ENCODE measurements at places on chromosomes 6 and 20. TPM values are rescaled to one million over a fixed set of nuclear protein-coding genes. Genes with fewer than 3 reads are reported as not detected.
A peak's percentile ranks its signal among the peaks of the same experiment; 100 is the strongest.

NEURL2 gene
- polyA plus RNA-seq = 4.2 TPM

SLC17A3 gene
- polyA plus RNA-seq = 0.79 TPM

SMPDL3A gene
- polyA plus RNA-seq = 13.4 TPM

SLA2 gene
- polyA plus RNA-seq = 0.33 TPM

TIAM2 gene
- polyA plus RNA-seq = 19.1 TPM

AVP gene
- 0.46 TPM for polyA plus RNA-seq

MOXD1 gene
- 172 TPM for polyA plus RNA-seq

LHFPL5 gene
- polyA plus RNA-seq = 0.36 TPM

DAAM2 gene
- polyA plus RNA-seq = 29.0 TPM

DTD1 gene
- polyA plus RNA-seq = 33.6 TPM

CD40 gene
- 6.6 TPM for polyA plus RNA-seq

PTCRA gene
- polyA plus RNA-seq = 0.47 TPM

CFAP206 gene
- polyA plus RNA-seq = 3.2 TPM

PI3 gene
- polyA plus RNA-seq = 0.27 TPM

BANF2 gene
- 0.31 TPM for polyA plus RNA-seq

DNA sequence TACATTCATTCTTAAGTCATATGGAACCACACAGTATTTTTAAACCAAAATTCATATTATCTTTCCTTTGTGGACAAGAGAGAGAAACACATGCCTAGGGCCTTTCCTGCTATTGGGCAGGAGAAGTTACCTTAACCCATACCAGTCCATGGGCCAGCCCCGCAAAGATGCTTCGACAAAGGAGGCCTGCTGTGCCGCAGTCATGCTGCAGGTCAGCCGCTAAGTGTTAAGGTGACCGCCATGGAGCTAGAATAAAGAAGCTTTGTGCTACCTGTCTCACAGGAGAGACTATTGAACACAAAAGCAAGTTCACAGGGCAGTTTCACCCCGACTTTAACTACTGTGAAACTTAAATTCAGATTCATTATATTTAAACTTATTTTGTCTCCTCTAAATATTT lies 62.3 kb upstream of the TMEM181 start:
- DNase-seq = no peak

- no peak for DNase-seq
These were observed 37.1 kb downstream of the DTD1 start for GRCh38 chr20:18624948-18625347.

GRCh38 chr6:21594416-21595281 lies 1.1 kb downstream of the SOX4 start:
- DNase-seq = no peak

DNA sequence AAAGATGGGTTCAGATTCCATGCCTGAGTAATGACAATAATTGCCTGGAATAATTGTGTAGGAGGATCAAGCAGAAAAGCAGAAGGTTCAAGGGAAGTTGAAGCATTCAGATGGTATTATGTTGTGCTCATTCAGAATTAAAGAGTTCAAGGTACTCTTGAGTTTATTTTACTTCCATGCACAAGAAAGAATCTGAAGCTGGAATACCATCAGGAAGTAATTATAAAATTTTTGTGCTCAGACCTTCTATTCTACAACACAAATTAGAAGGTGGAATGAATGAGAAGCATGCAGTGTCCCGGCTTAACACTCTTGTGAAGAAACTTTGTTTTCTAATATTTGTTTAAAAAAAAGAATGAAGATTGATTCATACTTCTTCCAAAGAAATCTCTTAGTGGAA lies 139.4 kb upstream of the ENPP5 start:
- DNase-seq = no peak

GRCh38 chr6:22882581-22882980 lies 313.2 kb downstream of the HDGFL1 start:
- DNase-seq = no peak

GRCh38 chr20:32312718-32313424 lies 35.4 kb downstream of the KIF3B start:
- DNase-seq = no peak

- no peak for DNase-seq
These were observed at the start of gene HCK for GRCh38 chr20:32052090-32052777. Gene HCK, plus strand, starts transcription at chr20:32052242.

- DNase-seq = no peak
These were observed 3.2 kb downstream of the PRRT1 start for GRCh38 chr6:32148289-32149091.

DNA sequence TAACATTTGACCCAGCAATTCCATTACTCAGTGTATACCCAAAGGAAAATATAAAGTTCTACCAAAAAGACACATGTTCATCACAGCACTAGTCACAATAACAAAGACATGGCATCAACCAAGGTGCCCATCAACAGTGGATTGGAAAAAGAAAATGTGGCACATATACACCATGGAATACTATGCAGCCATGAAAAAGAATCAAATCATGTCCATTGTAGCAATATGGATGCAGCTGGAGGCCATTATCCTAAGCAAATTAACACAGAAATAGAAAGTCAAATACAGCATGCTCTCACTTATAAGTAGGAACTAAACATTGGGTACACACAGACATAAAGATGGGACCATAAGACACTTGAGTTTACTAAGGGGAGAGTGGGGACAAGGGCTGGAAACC lies 441.9 kb upstream of the ID4 start:
- no peak for DNase-seq

GRCh38 chr20:47464380-47465101 lies 37.1 kb upstream of the NCOA3 start:
- no peak for DNase-seq

DNA sequence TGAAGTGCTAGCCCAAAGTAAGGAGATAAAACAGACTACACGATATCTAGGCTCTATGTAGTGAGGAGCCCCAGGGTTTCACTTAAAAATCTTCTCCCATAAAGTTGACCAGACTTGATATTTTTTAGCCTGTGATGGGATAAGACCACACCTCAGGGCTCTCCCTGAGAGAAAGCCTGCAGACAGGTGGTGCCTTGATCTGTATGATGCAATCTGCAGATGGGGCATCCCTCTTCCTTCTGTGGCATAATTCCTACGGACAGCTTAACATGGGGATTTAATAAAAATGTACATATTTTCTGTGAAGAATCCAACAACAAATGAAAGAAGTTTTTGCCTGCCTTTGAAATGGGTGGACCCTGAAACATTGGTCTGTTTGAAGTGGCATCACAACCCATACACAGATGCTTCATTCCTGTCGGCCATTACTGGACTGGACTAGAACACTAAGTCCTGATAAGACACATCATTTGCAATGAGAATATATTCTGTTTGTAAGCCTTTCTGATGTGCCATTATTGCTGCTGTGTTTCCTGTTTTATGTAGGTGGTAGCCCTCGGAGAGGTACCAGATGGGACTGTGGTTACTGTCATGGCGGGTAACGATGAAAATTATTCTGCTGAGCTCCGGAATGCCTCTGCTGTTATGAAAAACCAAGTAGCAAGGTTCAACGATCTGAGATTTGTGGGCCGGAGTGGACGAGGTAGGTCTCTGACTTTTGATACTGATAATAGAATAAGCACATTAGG lies 53.8 kb upstream of the SUPT3H start:
- DNase-seq = no peak

GRCh38 chr6:143197377-143197776 lies 136.7 kb downstream of the AIG1 start:
- no peak for DNase-seq

GRCh38 chr6:125598422-125598821 lies 151.0 kb upstream of the HEY2 start:
- DNase-seq = no peak

DNA sequence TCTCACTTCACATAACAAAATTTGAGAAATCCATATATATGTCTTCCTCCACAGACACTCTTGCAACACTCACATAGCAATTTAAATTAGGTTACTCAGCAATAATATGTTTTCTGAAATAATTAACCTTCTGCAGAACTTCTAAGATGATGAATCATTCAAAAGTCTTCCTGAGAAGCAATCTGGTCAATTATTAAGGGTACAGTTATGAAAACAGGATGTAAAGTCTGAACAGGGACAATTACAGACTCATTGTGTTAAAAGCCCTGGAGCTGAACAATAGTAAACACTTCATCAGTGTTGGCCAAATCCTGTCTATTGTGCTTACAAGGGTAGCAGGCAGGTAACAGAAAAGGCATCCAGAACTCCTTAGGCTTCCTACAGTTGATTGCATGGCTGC lies 75.4 kb downstream of the FILIP1 start:
- DNase-seq = no peak

DNA sequence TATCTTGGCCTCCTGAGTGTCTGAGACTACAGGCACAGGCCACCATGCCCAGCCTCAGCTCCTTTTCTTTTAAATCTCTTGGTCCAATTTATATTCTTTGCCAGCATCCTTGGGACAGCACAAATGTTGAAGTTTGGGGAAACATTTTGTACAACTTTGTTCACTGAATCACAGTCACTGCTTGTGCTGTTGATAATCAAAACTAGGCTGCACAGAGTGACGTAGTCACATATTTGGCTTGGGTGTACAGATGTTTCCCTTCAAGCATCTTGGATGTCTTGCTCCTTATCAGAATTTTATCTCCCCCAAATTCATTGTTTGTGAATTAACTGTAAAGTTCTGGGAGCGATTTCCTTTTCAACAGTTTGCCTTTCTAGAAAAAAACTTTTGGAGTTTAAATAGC lies 17.9 kb downstream of the CARMIL1 start:
- no peak for DNase-seq

DNA sequence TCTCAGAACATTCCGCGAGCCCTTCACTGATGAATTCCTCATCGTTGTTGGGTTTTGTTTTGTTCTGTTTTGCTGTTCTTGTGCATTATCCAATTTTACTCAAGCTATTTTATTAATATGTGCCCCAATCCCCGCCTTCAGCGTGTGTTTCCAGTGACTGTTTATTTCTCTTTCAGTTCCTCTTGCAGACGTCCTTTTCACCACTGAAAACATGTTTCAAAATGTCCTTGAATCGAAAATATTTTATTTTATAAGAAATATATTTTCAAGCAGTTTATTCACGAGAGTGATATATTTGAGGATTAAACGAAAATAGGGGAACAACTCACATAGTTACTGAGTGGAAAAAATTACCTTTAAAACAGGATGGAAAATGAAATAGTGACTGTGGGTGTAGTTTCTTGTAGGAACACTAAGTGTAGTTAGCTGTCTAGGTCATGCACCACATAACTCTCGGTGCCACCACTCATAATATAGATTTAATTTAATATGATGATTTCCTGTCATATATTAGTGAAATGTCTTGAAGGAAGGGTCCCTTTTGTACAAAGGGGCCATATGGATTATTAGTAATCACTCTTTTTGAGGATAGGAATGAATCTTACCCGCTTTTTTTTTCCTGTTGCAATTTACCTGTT lies 45.3 kb upstream of the HDDC2 start:
- no peak for DNase-seq

GRCh38 chr6:85660181-85660611 lies 17.5 kb upstream of the SYNCRIP start:
- no peak for DNase-seq

DNA sequence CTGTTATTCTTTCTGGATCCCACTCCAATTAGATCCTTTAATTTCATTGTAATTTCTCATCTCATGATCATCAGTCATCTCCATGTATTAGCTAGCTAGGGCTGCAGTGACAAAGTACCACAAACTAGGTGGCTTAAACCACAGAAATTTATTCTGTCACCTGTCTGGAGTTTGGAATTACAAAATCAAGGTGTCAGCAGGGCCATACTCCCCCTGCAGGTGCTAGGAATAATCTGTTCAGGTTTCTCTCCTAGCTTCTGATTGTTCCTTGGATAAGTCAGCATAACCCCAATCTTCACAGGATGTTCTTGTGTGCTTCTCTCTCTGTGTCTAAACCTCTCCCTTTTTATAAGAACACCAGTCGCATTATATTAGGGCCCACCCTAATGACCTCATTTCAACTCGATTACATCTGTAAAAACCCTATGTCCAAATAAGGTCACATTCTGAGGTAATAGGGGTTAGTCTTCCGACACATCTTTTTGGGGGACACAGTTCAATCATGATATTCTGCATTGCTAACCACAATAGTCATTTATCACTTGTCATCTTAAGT lies 40.5 kb downstream of the BEND6 start:
- DNase-seq = no peak

GRCh38 chr20:33279261-33279910 lies 3.6 kb upstream of the BPIFB1 start:
- no peak for DNase-seq

- DNase-seq = no peak
These were observed 16.0 kb upstream of the PTCRA start for GRCh38 chr6:42899871-42900270.

GRCh38 chr6:4819706-4820283 lies 43.6 kb downstream of the CDYL start:
- DNase-seq = no peak

DNA sequence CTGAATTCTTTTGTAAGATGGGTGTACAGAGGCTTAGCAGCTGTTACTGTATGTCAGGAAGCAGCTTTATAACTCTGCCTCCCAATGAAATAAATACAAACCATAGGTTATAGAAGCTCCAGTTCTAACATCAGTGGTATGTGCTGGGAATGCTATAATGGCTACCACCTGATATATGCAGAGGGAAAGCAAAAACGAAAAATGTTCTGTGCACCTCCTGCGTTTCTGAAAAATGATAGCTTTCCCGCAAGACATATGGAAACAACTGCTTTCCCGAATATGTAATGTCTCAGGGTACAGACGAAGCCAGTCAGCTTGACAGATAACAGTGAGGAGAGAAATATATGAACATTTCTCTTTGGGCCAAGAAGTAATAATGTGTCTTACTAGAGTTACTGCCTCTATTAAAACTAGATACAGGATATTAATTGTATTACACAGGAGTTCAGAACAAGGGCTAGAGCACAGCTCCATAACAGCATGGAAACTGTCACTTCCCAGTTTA lies 517.0 kb upstream of the NRSN1 start:
- DNase-seq = peak; percentile 65

DNA sequence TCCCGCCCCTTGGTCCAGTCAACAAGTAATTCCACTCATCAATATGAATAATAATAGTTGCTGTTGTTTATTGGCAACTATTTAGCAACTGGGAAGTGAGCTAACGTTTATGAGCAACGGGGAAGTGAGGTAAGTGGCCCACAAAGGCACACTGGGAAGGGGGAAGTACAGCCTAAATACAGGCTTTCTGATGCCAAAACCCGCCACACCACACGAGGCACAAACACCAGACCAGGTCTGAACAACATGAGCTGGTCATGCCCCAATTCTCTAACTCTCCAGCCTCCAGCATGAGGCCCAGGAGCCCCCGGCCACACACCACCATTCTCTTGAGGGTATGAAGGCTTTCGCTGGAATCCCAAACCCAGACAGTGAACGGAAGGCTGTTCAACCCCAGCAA lies 50.8 kb downstream of the PREX1 start:
- DNase-seq = no peak

- DNase-seq = no peak
These were observed 314.5 kb downstream of the EYA4 start for GRCh38 chr6:133555685-133556084.

All from left renal cortex interstitium (tissue), 4 donors.